ENCODE measurements at places on chromosomes 12 and 14.

DNA sequence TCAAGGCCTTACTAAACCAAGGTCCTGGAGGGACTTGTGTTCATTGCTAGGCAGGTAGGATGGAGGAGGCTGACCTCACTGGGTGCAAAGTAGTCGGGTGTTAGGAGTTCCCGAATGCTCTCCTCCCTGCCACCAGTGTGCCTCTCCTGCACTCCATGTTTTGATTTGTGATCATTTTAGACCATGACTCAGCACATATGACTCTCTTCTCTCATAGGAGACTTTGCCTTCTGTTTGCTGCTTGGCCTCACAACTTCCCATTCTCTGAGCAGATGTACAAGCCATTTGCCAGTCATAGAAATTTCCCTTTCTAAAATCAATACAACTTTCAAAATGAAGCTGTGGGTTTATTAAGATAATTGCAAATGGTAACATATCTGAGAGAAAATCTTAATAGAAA, 46.6 kb upstream of the LRIG3 start:
- DNase-seq, result no peak

DNA sequence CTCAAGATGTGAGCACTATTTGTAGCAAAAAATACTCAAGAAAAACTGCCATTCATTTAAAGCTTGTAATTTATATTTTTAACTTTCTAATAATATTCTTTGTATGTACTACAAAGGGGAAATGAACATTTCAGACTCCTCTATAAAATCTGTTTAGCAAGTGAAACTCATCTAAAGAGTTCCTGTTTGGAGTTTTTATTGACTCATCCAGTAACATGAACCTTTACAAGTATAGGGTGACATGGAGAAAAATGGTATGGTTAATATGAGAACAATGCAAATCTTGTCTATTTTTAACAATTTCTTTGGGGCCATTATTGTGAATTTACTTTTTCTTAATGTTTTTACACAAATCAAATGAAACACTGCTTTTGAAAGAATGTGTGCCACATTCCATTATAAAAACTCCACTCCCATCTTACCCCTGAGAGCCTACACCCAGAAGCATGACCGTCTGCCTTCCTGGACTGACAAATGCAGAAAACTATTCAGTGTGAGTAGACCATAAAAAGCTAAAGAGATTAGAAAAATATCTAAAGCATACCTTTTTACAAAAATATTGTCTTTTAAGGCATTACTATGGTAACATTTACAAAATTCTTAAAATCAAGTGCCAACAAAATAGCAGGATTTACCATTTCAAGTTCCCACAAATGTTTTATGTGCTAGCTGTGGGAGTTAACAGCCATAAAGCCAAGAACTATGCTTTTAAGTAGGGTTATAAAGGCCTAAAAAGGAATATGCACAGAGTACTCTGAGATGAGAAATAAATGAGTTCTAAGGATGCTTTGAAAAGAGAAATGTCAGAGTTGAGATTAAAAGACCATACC, 144.0 kb downstream of the ADAMTS20 start:
- DNase-seq, result no peak

GRCh38 chr12:9699898-9700605, 30.5 kb downstream of the CLEC2D start:
- DNase-seq, result no peak

DNA sequence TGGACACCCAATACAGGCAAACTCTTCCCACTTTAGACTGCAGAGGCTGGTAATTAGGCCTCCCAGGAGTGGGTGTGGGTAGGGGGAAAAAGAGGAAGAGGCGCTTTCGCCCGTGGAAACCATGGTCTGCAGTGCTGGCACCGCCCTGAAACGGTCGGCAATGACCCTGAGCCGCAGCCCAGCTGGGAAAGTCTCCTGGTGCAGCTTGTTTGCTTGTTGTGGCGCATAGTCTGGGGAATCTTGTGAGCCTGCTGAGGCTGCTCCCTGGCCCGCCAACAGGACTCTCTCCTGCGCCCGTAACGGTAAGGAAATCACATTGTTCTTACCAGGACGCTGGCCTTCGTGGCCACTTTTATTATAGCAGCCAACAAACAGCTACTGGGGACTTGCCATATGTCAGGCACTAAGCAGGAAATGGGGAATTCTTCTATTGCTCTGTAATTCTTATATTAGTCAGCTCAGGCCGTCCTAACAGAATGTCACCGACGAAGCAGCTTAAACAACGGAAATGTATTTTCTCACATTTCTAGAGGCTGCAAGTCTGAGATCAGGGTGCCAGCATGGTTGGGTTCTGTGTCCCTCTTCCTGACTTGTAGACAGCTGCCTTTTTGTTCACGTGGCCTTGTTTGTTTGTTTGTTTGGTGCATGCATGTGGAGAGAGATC, 52.5 kb upstream of the RIN3 start:
- DNase-seq, result no peak

DNA sequence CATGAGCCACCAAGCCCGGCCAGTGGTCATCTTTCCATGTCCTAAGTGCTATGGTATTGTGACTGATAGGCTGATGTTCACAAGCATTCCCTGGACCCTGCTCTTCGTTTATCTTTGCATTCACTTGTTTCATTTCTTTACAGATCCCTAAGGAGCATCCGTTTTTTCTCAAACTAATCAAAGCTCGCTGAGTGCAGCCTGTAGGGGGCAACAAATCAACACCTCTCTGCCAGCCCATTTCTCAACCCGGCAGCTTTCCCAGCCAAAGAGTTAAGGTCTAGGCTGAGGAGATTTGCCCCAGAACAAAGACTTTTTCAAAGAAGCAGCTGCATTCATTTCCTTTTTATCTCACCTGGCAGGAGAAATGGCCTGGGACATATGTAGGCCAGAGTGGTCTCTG, 12.1 kb downstream of the SIRT4 start:
- DNase-seq, result no peak

- no peak for DNase-seq
Measured at GRCh38 chr14:33356181-33356580, 417.5 kb downstream of the NPAS3 start.

GRCh38 chr14:85531141-85531586, 1.2 kb downstream of the FLRT2 start:
- DNase-seq, result no peak

GRCh38 chr14:100450049-100450448, 126.9 kb downstream of the SLC25A47 start:
- DNase-seq, result no peak

GRCh38 chr12:71036526-71036925, 116.0 kb upstream of the PTPRR start:
- DNase-seq, result no peak

GRCh38 chr12:60980558-60980957, 1279.6 kb upstream of the USP15 start:
- no peak for DNase-seq

GRCh38 chr12:128823216-128823915, 392 bp downstream of the SLC15A4 start:
- no peak for DNase-seq

- peak; percentile 8 for DNase-seq
Measured at GRCh38 chr12:29519585-29520182, 22.2 kb upstream of the OVCH1 start.

- no peak for DNase-seq
Measured at GRCh38 chr12:81588235-81589008, 170.7 kb downstream of the PPFIA2 start.
